ENCODE measurements at places on chromosomes 4 and X.

DNA sequence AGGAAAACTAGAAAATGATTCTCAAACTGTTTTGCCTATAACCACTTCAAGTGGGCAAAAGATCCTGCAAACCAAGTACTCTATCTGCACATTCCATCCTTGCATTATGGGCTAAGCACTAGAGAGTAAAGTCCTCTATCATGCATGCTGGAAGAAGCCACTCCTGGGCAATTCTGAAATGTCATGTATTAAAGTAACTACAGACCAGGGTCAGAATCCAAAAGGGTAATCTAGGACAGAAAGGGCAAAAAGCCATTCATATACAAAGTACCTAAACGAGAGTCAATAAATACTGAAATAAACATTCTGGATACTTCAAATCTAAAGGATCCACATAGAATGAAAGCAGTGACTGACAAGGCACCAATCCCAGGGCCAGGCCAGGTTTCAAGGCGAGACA, 1.0 kb downstream of the SNX12 start:
- no peak for DNase-seq

DNA sequence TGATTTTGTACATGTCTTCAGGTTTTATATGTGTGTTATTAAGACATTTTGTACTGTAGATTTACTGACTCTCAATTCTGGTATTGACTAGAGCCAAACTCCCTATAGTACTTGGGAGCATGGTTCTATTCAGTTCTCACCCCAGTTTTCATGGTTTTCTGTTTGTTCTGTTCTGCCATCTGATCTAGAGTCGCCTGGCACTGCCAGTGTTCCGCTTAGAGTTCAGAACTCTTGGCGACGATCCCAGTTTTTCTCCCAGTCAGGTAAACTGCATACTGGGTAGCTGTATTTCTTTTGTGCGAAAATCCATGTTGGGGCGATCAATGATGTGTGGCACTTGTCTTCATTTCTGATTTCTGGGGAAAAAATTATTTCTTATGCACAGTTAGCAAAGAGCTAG, 78.0 kb downstream of the PHOX2B start:
- no peak for DNase-seq

GRCh38 chr4:109015413-109015810, 252.6 kb upstream of the ETNPPL start:
- DNase-seq, result no peak

DNA sequence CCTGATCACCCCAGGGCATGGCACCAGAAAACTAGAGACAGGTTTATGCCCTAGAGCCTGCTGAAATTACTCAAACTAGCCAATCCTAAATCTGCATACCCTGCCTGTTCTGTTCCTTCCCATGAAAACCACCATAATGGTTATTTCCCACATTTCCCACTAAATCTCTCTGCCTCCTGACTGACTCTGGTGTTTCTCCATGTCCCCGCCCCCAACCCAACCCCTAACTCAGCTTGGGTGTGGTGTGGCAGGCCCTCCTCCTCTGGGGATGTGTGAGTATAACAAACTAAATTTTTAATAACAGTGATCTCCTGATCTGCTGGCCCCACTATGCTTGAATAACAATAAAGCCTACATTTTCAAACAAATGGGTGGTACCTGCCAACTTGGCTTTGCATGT, 35.5 kb upstream of the C4orf54 start:
- no peak for DNase-seq

DNA sequence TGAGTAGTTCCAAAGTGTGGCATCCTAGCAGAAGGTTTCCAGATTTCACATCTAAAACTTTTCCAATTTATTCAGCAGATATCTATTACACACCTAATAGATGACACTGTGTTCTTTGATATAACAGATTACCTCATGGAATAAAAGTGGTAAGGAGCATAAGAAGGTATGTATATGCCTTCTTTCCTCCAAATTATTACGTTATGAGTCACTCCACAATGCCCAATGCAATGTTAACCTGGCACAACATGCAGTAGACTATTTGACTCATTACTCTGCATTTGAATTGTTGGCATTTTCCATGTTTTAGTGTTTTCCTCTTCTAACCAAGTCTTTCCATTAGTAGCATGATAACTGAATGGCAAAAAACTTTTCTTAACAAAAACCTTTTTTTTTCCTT, 383.6 kb downstream of the ADGRL3 start:
- DNase-seq, result no peak

- DNase-seq, result no peak
These were observed 2.7 kb downstream of the USO1 start for GRCh38 chr4:75727073-75727472.

DNA sequence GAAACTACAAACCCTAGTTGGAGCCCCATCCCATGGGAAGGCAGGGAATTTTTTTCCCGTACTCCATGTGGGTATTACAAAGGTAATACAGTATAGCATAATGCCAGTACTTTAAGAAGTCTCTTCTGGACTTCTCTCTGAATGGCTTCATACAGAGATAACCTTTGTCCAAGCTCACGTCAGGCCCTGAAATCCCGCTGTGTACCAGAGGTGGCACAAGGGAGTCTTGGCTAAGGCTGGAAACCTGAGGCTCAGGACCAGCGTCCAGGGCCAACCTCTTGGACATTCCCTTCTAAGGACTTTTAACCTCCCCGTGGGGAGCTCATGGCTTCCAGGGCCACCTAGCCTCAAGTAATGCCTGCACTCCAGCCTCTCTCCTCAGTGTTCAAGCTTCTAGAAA, 338.9 kb upstream of the FAM241A start:
- no peak for DNase-seq

- no peak for DNase-seq
These were observed 55.3 kb downstream of the MANBA start for GRCh38 chr4:102705391-102705935.

GRCh38 chr4:180203349-180203748, 2039.9 kb upstream of the TENM3 start:
- no peak for DNase-seq

GRCh38 chr4:153027866-153028265, 91.7 kb downstream of the FHDC1 start:
- no peak for DNase-seq

DNA sequence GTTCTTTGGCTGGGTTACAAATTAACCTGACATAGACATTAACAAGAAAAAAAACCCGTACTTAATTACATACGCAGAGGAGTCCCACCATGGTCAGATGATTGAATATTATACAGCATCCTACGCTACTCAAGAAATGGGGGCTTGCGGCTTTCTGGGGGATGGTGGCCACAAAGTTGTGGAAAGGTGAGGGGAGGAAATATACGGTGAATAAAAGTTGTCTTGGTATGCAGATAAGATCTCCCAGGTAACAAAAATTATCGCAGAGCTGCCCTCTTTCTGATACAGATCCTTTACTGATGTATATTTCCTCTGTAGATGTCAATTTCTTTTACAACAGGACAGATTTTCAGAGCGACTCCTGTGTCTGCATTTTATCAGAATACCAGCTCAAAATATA, 890 bp downstream of the DCAF16 start:
- no peak for DNase-seq

DNA sequence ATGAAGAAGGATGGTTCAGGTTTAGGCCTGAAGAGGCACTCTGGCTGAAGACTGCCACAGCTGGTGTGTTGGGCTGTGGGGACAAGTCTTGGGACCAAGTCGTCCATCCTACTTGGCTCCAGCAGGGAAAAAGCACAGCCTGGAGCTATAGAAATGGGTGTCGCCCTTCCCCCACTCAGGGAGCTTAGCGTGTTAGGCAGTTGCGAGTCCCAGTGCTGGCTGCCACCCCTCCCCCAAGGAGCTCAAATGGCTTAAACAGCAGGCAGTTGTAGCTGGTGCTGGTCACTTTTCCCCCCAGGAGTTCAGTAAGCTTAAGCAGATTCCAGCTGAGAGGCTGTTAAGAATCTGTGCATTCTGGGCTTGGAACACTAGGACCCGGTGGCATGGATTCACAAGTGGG, 319.5 kb upstream of the POF1B start:
- DNase-seq, result no peak

- DNase-seq, result no peak
These were observed 140.0 kb downstream of the CHM start for GRCh38 chrX:85907316-85907715.

GRCh38 chrX:1386338-1387127, 5.4 kb downstream of the SLC25A6 start:
- no peak for DNase-seq

GRCh38 chr4:182643801-182644682, 273.1 kb downstream of the DCTD start:
- peak; percentile 41 for DNase-seq

DNA sequence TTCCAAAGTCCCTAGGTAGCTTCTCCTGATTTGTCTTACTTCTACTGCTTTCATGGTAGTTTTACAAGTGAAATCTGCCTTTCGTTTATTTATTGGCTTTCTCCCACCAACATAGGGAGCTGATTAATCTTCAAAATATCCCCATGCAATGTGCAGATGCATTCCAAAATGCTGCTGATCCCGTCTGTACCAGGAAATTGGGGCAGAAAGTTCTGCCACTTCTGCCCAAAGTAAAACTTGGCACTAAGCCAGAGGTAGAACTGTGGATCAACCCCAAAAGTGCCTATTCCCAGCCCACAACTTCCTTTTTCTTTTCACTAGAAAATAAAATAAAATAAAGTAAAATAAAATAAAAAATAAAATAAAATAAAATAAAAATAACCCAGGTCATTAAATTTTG, 47.3 kb upstream of the PPARGC1A start:
- DNase-seq, result peak; percentile 31

GRCh38 chrX:40867352-40867751, 132.0 kb upstream of the MED14 start:
- DNase-seq, result no peak

DNA sequence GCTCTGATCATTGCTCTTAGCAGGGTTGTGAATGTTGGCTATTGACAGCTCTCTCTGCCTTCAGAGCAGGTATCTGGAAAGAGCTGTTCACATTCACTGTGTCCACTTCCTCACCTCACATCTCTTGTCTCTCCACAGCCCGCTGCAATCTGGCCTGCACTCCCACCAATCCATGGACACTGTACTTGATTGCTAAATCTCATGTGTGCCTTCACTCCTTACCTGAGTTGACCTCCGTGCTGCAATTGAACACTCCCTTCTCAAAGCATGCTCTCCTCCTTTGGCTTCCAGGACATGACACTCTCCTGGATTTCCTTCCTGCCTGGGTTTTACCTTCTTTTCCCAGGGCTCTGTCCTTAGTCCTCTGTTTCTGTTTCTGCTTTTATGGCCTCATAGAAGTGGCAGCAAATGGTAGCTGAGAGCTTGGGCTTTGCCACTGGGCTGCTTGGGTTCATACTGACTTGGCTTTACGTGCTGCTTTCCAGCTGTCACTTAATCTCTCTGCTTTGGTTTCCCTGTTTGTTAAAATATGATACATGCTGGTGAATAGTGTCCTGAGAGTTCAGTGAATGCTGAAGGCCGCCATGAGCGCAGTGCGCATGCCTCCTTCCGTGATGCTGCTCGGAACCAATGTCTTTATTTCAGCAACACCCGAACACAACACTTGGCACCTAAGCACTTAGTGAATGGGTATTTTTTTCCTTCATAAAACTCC, 29.5 kb downstream of the DCUN1D4 start:
- no peak for DNase-seq

GRCh38 chr4:30854531-30854930, 134.4 kb downstream of the PCDH7 start:
- DNase-seq, result peak; percentile 19

DNA sequence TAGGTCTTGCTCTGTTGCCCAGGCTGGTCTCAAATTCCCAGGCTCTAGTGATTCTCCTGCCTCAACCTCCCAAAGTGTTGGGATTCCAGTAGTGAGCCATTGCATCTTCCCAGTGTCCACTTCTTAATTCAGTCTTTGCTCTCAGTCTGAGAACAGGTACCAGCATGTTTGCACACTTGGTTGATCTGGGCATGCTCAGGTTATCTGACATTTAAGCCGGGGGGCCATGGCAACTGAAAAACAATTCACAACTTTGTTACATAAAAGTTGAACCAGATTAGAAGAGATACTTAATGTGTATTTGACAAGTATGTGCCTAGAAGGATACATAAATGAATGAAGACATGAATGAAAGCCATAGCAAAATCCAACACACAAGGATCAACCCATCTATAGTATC, 39.0 kb downstream of the FGFBP1 start:
- no peak for DNase-seq

DNA sequence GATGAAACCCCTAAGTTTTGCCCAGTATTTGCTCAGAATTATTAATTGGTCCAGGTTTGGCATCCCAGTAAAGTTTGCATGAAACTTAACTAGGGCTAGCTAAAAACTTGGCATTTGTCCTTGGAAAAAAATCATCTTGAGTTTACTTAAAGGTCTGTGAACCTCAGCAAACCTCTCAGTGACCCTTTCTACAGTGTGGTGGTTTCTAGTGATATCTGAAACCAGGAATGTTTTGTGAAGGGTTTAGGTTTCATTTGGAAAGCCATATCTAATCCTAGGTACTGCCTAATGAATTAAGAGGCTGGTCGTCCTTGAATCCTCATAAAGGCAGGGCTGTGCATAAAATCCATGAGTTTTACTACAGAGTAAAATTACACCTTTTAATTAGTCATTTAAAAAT, 218.5 kb upstream of the ANKRD50 start:
- no peak for DNase-seq

- no peak for DNase-seq
These were observed 47.1 kb downstream of the PCDH7 start for GRCh38 chr4:30767147-30767845.

DNA sequence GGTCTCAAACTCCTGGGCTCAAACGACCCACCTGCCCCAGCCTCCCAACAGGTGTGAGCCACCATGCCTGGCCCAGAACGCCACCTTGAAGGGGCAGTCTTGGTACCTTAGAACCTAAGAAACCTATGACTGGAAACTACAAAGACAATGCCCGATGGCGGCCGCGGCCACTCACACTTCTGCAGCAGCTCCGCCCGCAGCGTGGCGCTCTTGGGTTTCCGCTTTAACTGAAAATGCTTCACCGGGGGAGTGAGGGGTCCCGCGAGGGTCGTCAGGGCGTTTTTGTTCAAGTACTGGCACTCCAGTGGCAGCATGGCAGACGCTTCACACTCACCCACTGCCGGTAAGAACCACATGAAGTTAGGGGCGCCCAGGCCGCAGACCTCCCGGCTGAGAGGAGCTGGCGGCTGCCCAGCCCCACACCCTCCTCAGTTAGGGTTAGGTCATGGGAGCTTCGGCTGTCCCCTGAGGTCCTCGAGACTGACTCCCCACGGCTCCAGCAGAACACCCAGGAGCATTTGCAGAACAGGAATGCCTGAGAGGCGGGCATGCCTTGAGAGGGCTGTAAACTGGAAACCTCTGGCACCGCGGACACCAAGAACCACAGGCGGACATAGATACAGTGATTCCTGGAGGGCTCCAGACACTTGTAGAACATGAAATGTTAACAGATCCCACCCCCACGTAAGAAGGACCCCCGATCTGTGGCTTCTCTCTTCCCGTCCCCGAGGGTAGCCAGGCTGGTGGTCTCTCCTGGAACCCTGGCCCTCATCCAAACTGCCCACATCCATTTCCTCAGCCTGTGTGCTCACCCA, 19.0 kb downstream of the NELFA start:
- no peak for DNase-seq

All from BJ (cell line).